ENCODE measurements at places on chromosomes 1 and 21.

DNA sequence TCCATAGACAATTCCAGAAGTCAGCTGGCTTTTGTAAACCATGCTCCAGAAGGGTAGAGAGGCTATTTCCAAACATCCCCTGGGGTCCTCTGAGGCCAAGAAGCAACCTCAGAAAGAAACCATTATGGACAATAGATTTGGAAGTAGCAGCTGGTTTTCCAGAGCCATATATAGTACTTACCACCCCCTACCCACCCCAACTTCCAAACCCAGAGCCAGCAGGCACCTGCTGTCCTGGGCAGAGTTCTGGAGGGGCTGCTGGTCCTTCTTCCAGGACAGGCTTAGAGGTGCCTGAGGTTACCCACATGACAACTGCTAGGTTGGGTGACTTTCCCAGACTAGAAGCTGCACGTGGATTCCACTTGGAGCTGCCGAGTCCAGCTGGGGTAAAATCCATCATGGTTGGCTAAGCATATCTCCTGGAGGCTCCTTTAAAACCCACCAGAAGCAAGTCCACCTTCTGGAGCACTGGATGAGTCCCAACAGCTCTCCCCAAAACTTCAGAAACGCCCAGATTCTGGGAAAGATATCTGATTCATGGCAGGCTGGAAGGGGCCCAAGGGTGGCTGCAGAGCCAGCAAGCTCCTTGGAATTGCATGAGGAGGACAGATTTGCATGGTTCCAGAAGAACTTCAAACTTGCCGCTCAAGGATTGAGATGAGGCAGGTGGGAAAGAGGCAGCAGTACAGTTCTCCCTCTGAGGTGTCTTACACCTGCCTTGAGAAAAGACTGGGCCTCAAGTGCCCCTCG is 5.8 kb downstream of the MYCL start:
- DNase-seq, result no peak

DNA sequence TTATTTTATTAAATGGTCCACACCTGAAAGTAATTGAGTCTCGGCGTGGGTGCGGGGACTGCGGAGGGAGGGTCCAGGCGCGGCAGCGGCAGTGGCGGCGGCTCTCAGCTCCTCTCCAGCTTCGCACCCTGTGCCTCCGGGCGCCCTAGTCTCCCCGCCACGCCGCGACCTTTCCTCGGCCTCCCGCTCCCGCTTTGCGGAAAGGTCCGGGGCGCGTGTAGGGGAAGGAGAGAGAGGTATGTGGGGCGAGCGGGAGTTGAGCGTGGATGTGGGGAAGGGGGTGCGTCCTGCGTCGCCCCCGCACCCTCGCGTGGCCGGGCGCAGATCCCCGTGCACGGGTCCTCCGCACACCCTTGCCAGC is 13.4 kb upstream of the ALX3 start:
- no peak for DNase-seq

GRCh38 chr1:165662186-165662585 is 31.2 kb downstream of the MGST3 start:
- DNase-seq, result no peak

DNA sequence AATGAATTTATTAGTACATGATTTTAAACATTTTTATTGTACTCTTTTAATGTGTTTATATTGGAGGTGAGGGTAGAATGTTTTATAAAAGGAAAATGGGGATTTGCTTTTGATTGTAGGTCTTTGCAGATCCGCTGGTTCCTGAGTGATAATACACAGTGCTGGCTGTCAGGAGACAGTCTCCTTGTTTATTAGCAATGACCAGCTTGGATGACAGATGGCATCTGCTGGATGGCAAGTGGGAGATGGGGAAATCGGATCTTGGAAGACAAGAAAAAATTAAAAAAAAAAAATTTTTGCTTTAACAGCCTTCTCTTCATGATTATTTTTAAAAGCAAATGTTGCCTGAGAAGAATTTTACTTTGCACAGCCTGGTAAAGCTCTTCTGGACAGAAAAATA is 4.4 kb upstream of the PHTF1 start:
- DNase-seq, result no peak

DNA sequence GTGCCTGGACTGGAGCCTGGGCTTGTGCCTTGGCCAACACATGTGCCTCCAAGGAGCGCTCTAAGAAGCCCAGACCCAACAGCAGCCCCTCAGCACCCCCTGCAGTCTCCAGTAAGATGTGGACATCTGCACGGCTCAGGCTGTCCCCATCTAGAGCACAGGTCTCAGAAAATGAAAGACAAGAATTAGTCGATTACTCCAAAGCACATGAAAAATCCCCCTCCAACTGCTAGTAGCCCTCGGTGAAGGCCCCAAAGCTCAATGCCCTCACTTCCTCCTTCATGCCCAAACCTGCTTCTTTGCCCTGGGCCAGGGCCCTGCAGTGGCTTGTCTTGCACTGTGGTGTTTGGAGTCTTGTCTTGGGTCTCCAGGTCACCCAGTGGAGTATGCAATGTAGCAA is 21.9 kb upstream of the ERO1B start:
- DNase-seq, result no peak

DNA sequence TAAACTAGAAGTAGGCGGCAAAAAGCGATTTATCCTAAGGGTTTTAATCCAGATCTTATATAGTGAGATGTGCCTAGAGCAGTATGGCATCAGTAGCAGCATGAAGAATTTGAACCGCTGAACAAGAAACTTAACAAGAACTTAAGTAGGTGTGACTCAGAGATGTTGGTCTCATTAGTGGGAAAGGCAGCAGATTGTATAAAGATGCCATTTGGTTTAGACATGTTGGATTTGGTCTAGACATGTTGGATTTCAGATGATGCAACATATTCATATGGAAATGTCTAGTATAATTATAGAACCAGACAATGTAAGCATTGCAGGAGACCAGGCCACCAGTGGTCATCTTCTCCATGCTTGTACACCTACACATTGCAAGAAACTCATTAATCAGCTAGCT is 42.1 kb upstream of the ZP4 start:
- no peak for DNase-seq

GRCh38 chr1:99613716-99614115 is 32.2 kb upstream of the PALMD start:
- DNase-seq, result no peak

DNA sequence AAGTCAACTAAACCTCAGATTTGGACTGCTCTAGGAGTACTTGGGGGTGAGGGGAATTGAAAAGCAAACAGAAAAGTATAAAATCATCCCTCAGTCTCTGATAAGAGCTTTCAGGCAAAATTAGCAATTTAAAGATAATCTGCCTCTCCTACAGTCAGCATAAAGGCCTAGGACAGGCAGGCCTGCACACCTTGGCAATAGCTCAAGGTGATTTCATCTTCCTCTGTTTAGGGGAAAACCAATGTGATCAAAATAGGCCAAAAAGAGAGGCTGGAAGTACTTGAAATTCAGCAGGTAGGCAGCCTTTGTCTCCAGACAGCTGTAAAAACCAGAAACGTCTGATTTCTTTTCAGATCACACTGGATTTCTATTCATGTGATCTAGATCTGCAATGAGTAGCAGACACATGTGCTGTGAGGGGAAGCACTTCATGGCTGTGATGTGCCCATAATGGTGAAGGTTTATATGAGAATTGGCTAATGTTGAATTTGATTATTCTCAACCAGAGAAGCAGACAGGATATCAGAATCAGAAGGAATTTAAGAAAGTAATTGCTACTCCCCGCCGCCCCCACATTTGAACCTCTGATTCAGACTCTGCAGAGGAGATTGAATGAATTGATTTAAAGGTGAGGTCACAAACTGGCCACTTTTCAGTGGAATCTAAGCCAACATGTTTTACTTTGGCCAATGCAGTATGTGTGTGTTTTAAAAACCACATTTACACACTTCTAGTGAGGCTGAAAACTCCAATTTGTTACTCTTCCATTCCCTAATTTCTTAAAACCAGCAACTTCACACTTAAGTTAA is 45.8 kb upstream of the DNASE2B start:
- no peak for DNase-seq
